ENCODE measurements at places on chromosomes 3 and 15.

DNA sequence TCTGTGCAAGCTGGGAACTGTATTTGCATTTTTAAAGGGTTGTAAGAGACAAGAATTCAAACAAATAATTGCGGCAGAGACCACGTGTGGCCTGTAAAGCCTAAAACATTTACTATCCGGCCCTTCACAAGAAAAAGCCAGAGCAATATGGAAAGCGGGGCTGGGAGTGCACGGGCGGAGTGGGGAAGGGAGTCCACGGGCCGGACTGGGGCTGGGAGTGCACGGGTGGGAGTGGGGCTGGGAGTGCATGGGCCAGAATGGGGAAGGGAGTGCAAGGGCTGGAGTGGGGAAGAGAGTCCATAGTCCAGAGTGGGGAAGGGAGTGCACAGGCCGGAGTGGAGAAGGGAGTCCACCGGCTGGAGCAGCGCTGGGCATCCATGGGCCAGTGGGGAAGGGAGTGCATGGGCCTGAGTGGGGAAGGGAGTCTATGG is 41.2 kb downstream of the KLF15 start:
- no peak for DNase-seq

- DNase-seq = no peak
Observed at GRCh38 chr15:64454282-64454681, 6.1 kb upstream of the ZNF609 start.

- no peak for DNase-seq
Observed at GRCh38 chr3:133317866-133318265, 82.0 kb upstream of the BFSP2 start.

DNA sequence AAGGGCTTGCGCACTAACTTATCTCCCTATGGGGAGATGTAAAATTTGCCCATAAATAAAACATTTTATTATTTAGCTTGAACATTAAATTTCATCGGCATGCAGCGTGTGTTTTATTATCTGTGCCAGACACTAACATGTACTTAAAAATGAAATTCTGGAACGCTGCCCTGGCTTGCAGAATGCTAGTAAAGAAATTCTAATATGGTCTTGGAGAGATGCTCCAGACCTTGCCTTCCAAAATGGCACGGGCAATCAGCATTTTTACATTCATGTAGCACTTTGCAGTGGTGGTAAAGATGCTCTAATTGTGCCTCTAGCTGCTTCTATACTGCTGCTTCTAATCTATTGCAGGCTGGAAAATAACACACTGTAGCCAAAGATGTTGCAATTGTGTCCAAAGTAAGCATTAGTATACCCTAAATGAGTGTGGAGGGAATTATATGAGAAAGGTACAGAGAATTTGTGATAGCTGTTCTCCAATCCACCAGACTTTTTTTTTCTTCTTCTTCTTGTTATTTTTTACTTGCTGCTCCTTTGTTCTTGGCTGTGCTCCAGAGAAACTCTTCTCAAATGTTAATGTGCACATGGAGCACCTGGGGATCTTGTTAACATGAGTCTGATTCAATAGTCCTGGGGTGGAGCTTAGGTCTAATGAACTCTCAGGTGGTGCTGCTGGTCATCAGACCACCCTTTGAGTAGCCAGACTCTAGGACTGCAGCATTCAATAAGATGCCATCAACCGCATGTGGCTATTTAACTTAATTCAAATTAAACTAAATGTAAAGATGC is 47.3 kb downstream of the CRABP1 start:
- DNase-seq = no peak

DNA sequence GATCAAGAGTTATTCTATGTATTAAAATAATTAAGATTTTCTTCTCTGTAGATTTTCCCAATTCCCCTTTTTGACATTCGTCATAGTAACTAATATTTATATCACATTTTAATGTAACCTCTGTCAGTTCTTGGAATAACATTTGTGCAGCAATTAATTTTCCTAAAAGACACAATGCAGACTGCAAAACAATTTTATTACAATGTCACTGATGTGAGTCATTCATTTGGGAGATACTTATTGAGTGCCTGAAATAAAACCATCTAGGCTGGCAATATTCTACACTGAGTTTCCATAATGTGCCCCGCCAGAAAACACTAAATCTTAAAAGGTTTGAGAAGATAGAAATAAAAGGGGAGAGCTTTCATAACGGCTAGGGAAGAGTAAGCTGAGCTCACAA is 6.7 kb upstream of the USP13 start:
- DNase-seq = no peak

DNA sequence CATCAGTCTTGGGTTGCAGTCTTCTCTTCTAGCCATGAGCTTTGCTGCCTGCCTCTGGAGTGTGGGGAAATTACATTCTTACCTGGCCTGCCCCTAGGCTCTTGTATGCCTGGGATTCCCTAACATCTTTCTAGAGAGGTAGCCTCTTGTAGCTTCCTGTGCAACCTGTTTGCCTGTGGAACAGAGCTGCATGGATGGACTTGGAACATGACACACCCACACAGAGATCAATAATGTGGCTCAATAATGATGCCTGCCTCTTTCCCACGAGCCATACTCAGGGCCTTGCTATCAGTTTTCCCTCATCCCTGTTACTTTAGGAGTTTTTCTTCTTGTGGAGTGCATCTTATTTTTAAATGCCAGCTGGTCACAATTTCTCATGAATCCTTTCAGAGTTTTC is 11.4 kb downstream of the CHCHD6 start:
- no peak for DNase-seq

Data from GM18507 (cell line).